ENCODE measurements at places on chromosomes 12 and 14.
A peak's percentile ranks its signal among the peaks of the same experiment; 100 is the strongest.

GRCh38 chr14:35158951-35159653 lies 36.8 kb downstream of the PRORP start:
- no peak overlapping the region for H3K27ac ChIP-seq
- no peak overlapping the region for H3K4me3 ChIP-seq
- H3K4me1 ChIP-seq = peaks cover 2% of the 10 kb centered on the region
- no peaks in the 10 kb centered on the region for H3K36me3 ChIP-seq

DNA sequence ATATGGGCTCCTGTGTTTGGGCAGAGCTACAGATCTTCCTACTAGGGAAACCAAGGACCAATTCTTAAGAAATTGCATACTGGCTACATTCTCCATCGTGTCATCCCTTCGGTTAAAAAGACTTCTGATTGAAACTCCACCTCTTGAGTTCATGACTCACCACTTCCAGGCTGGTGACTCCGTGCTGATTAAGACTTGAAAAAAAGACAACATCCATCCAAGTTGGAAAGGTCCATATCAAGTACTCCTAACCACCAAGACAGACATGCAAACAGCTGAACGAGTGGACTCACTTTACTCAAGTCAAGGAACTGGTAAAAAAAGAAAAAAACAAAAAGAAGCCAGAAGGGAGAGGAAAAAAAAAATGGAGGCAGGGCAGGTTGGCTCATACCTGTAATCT lies 63.4 kb downstream of the APOBEC1 start:
- H3K27me3 ChIP-seq = no peaks in the 10 kb centered on the region
- H3K4me3 ChIP-seq = no peak overlapping the region
- DNase-seq = no peak

DNA sequence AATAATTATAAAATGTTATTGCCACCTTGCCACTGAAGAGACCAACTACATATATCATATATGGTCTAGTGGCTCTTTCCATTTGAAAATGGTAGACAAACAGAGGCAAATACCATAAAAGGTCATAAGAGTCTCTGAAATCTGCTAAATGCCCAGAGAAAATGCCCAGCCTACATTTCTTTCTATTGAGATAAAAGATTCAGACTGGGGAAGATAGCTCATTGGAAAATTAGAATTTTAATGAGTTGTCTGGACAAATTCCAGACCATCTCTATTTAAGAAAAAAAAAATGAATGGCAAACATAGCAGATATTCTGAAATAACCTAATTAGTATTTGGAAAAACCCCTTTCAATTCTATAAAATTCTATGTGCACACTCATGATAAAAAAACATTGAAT lies 79.9 kb upstream of the BBS10 start:
- no peaks in the 10 kb centered on the region for H3K36me3 ChIP-seq
- H3K4me3 ChIP-seq = no peak overlapping the region
- no peaks in the 10 kb centered on the region for H3K4me1 ChIP-seq
- no peak for DNase-seq

- peaks cover 9% of the 10 kb centered on the region for H3K4me1 ChIP-seq
- no peak for DNase-seq
- peaks cover 60% of the 10 kb centered on the region for H3K27me3 ChIP-seq
- H3K4me3 ChIP-seq = no peak overlapping the region
Observed at GRCh38 chr12:482061-482460, 22.3 kb downstream of the B4GALNT3 start.

- H3K4me1 ChIP-seq = peaks cover 1% of the 10 kb centered on the region
- H3K27ac ChIP-seq = no peak overlapping the region
- DNase-seq = no peak
- peaks cover 51% of the 10 kb centered on the region for H3K36me3 ChIP-seq
- H3K27me3 ChIP-seq = no peaks in the 10 kb centered on the region
Observed at GRCh38 chr12:6666211-6666610, 3.3 kb upstream of the ING4 start.

- H3K27ac ChIP-seq = no peak overlapping the region
- H3K36me3 ChIP-seq = no peaks in the 10 kb centered on the region
- H3K4me1 ChIP-seq = no peaks in the 10 kb centered on the region
Observed at GRCh38 chr12:113978080-113978479, 12.0 kb upstream of the RBM19 start.

DNA sequence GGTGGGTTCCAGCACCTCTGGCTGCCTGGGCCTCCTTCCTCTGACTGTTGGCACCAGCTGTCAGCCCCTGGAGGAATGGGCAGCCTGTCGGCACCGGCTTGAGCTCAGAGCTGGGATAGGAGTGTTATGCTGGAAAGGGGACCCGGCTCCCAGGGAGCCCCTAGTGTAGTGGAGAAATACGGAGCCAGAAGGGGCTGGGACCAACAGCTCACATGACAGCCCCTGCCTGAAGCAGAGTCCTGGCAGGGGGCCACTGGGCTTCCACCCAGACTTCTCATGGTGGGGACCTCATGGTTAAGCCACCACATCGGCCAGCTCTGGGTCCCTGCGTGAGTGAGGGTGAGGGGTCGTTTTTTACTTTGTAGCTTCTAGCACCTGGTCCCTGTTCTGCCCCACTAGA lies 174.5 kb downstream of the TSPAN9 start:
- DNase-seq = no peak
- H3K4me3 ChIP-seq = no peak overlapping the region
- H3K36me3 ChIP-seq = peaks cover 20% of the 10 kb centered on the region
- peaks cover 15% of the 10 kb centered on the region for H3K27me3 ChIP-seq

- no peaks in the 10 kb centered on the region for H3K27me3 ChIP-seq
- H3K4me1 ChIP-seq = peaks cover 3% of the 10 kb centered on the region
- peak; percentile 84 for DNase-seq
- no peak overlapping the region for H3K4me3 ChIP-seq
- peak overlapping the region; percentile 69 for H3K27ac ChIP-seq
- H3K36me3 ChIP-seq = no peaks in the 10 kb centered on the region
Observed at GRCh38 chr14:85444635-85445034, 85.3 kb upstream of the FLRT2 start.

DNA sequence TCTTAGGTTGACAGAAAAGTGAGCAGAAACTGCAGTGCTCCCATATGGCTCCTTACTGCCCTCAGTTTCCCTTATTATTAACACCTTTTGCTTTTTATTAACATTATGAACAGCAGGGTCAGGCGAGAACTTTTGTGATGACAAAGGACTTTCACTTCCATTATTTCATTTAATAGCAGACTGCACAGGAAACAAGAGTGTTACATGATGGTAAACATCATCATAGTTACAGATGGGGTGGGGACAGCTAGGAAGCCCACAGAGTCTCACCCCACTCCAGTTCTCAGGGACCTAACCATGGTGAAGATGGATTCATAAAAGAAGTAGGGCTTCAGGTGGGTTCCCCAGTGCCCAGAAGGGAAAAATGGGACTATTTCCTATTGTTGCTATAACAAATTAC lies 110.1 kb upstream of the PELI2 start:
- H3K36me3 ChIP-seq = no peaks in the 10 kb centered on the region
- no peak for DNase-seq
- no peak overlapping the region for H3K27ac ChIP-seq
- no peak overlapping the region for H3K4me3 ChIP-seq
- H3K4me1 ChIP-seq = peaks cover 11% of the 10 kb centered on the region
- no peaks in the 10 kb centered on the region for H3K27me3 ChIP-seq

GRCh38 chr12:70719672-70720420 lies 82.6 kb upstream of the PTPRB start:
- no peaks in the 10 kb centered on the region for H3K27me3 ChIP-seq
- no peak overlapping the region for H3K4me3 ChIP-seq
- DNase-seq = peak; percentile 30
- H3K36me3 ChIP-seq = no peaks in the 10 kb centered on the region
- no peaks in the 10 kb centered on the region for H3K4me1 ChIP-seq
- no peak overlapping the region for H3K27ac ChIP-seq

GRCh38 chr12:18468246-18469075 lies 207.1 kb downstream of the PIK3C2G start:
- no peaks in the 10 kb centered on the region for H3K4me1 ChIP-seq
- peak; percentile 22 for DNase-seq
- H3K27me3 ChIP-seq = no peaks in the 10 kb centered on the region
- no peaks in the 10 kb centered on the region for H3K36me3 ChIP-seq
- H3K4me3 ChIP-seq = no peak overlapping the region
- H3K27ac ChIP-seq = no peak overlapping the region

DNA sequence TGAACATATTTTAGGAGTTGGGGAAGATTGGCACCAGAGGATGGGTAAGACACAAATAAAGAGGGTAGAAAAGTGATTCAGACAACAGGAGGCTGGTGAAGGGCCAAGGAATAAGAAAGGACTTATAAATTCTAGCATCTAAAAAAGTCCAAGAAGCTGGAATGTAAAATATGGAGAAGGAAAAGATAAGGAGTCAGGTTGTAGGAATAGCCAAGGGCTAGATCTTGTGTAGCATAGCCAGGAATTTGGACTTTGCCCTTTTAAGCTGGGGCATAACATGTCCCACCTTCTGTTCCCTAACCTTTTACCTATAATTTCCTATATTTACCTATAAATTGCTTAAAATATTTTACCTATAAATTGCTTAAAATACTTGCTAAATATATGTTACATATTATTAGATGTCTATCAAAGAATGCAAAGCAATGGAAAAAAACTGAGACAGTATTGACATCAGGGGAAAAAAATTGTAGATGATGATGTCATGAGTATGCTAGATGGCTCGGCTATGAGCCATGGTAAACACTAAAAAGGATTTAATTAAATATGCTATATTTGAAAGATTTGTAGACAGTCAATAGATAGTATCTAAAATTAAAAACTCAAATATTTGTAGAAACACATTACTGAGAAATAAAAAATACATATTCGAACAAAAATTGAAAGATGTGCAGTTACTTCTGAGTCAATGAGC lies 99.7 kb upstream of the PLEKHG7 start:
- peak overlapping the region; percentile 11 for H3K27ac ChIP-seq
- peaks cover 2% of the 10 kb centered on the region for H3K4me1 ChIP-seq
- no peaks in the 10 kb centered on the region for H3K27me3 ChIP-seq

DNA sequence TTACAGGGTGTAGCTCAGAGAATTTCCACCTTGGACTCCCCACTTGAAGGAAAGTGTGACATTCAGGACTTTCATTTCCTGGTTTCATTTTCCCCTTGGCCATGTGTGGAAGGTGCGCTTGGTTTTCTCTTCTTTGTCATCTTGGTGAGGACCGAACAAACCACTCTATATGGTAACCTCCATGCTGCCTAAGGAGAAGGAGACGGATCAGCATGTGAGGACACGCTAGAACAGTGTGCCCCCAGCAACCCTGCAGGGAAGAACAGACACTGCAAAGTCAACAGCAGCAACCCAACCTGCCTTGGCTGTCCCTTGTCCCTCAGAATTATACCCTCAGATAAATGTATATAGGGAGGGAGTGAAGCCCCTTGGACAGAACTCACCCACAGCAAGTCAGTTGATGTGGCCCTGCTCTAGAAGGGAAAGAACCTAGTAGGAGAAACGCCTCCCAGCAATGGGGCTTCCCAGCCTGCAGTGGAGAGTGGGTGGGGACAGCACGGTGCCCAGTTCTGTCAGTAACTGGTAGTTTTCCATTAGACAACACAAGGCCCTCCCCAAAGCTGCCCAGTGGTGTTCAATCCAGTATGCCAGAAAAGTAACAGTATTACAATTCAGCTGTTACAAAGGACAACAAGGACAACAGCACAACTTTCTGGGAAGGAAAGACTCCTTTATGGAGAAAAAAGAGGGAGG lies 18.9 kb upstream of the COCH start:
- H3K4me3 ChIP-seq = no peak overlapping the region
- no peaks in the 10 kb centered on the region for H3K36me3 ChIP-seq
- H3K27ac ChIP-seq = no peak overlapping the region
- DNase-seq = no peak
- H3K27me3 ChIP-seq = no peaks in the 10 kb centered on the region

- no peak overlapping the region for H3K4me3 ChIP-seq
- H3K4me1 ChIP-seq = no peaks in the 10 kb centered on the region
- peaks cover 4% of the 10 kb centered on the region for H3K36me3 ChIP-seq
- DNase-seq = no peak
- H3K27me3 ChIP-seq = no peaks in the 10 kb centered on the region
Observed at GRCh38 chr14:99928963-99929362, 135.8 kb downstream of the EML1 start.

GRCh38 chr12:120132054-120132836 lies 15.7 kb upstream of the RAB35 start:
- no peaks in the 10 kb centered on the region for H3K4me1 ChIP-seq
- no peak for DNase-seq
- H3K27ac ChIP-seq = no peak overlapping the region
- no peaks in the 10 kb centered on the region for H3K27me3 ChIP-seq

DNA sequence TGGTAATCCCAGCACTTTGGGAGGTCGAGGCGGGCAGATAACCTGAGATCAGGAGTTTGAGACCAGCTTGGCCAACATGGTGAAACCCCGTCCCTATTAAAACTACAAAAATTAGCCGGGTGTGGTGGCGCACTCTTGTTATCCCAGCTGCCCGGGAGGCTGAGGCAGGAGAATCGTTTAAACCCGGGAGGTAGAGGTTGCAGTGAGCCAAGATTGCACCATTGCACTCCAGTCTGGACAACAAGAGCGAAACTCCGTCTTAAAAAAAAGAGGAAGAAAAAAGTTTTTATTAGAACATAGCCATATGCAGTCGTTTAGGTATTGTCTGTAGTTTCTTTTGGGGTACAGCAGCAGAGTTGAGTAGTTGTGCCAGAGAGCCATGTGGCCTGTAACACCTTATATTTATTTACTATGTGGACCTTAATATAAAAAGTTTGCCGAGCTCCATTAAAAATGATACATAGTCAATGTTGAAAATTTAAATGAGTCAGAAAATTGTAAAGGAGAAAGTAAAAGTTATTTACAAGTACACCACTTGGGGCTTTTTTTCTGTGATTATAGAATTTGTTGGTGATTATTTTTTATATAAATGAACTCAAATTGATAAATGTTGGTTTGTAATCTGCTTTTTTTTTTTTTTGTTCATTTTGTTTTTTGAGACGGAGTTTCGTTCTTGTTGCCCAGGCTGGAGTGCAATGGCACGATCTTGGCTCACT lies 2.2 kb downstream of the ADIPOR2 start:
- no peaks in the 10 kb centered on the region for H3K27me3 ChIP-seq
- no peak overlapping the region for H3K4me3 ChIP-seq
- H3K4me1 ChIP-seq = no peaks in the 10 kb centered on the region
- H3K27ac ChIP-seq = no peak overlapping the region
- H3K36me3 ChIP-seq = no peaks in the 10 kb centered on the region
- DNase-seq = no peak

DNA sequence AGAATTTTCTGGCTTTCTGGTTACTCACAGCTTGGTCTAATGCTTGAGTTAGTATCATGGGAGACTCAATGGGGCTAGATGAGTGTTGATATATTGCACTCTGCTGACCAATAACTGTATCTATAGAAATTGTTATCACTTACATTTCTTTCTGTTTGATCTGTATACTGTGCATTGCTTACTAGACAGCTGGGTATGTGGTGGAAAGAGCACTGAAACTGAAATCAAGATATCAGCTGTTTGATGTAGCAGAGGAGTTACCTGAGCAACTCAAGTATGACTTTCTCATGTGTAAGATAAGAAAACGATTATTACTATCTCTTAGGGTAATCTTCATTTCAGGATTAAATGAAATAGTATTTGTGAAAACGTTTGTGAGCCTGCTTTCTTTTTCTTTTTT lies 183.0 kb downstream of the SLC15A5 start:
- no peak for DNase-seq
- H3K27ac ChIP-seq = no peak overlapping the region
- no peaks in the 10 kb centered on the region for H3K4me1 ChIP-seq
- H3K27me3 ChIP-seq = no peaks in the 10 kb centered on the region
- no peaks in the 10 kb centered on the region for H3K36me3 ChIP-seq

Data from mesenchymal stem cell (in vitro differentiated cells and primary cell).